Left ventricle myocardium inferior (tissue), 1 donor: ENCODE measurements at places on chromosomes 12 and 14. TPM values are rescaled to one million over a fixed set of nuclear protein-coding genes. Genes with fewer than 3 reads are reported as not detected.

Gene SIX6
- total RNA-seq, result not detected

- no peak overlapping the region for H3K27ac ChIP-seq
- H3K4me3 ChIP-seq, result no peak overlapping the region
- peaks cover 7% of the 10 kb centered on the region for H3K4me1 ChIP-seq
- peaks cover 18% of the 10 kb centered on the region for H3K36me3 ChIP-seq
Measured at GRCh38 chr14:64401949-64402348, 13.8 kb downstream of the MTHFD1 start.

DNA sequence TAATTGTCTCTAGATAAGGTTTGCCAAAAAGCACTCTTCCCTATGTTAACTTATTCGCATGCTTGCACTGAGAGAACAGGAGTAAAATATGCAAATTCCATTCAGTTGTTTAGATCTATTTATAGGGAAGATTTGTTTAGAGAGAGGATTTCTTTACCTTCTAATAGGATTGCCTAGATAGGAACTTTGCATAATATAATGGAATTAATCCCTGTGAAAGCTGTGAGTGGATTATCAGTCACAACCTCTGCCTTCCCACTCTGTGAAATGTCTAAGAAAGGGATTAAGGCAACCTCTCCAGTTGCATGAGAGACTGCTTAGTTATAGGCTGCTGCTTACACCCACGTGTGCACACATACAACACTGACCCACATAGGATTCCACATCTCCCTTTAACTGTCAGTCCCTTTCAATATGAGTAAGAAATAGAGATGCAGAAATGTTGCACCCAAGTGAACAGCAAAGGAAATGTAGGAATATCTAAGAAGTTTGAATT lies 83.2 kb downstream of the ALG10B start:
- H3K4me1 ChIP-seq, result no peaks in the 10 kb centered on the region
- no peak for DNase-seq
- H3K27ac ChIP-seq, result no peak overlapping the region
- no peaks in the 10 kb centered on the region for H3K27me3 ChIP-seq

Gene ARHGEF25
- total RNA-seq, result 9.7 TPM

- no peaks in the 10 kb centered on the region for H3K36me3 ChIP-seq
- H3K27ac ChIP-seq, result no peak overlapping the region
- no peak overlapping the region for H3K4me3 ChIP-seq
- H3K4me1 ChIP-seq, result no peaks in the 10 kb centered on the region
- H3K27me3 ChIP-seq, result no peaks in the 10 kb centered on the region
Measured at GRCh38 chr12:43277651-43278540, 274.1 kb downstream of the ADAMTS20 start.

DNA sequence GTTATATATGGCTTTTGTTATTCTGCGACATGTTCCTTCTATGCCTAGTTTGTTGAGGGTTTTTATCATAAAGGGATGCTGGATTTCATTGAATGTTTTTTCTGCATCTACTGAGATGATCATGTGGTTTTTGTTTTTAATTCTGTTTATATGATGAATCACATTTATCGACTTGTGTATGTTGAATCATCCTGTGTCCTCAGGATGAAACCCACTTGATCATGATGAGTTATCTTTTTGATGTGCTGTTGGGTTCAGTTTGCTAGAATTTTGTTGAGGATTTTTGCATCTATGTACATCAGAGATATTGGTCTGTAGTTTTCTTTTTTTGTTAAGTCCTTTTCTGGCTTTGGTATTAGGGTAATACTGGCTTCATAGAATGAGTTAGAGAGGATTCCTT lies 291.2 kb downstream of the AKAP6 start:
- H3K4me3 ChIP-seq, result no peak overlapping the region
- H3K36me3 ChIP-seq, result no peaks in the 10 kb centered on the region
- H3K27me3 ChIP-seq, result no peaks in the 10 kb centered on the region
- DNase-seq, result no peak

DNA sequence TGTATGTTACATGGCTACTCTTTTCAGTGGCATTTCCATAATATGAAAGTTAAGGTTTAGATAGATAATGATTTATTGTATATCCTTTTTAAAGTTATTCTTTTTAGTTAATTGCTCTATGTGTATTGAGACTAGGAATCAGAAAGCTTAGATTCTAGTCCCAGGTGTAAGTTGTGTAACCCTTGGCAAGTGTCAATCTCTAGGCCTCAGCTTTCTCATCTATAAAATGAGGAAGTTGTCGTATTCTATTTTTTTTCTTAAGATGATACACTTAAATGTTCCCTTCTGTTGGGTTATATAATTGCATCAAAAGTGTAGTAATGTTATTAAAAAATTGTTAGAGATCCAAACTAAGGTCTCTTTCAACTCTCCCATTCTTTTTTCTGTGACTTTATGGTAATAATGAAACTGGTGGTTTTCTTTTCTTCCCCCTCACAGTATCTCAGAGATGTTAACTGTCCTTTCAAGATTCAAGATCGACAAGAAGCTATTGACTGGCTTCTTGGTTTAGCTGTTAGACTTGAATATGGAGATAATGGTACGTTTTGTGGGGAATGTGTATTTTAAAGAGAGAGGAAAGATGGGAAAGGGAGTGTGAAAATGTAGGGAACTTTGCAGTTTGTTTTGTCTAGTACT lies 4.1 kb downstream of the RTRAF start:
- no peaks in the 10 kb centered on the region for H3K27me3 ChIP-seq
- H3K36me3 ChIP-seq, result peaks cover 51% of the 10 kb centered on the region
- peak overlapping the region; percentile 47 for H3K27ac ChIP-seq
- H3K4me1 ChIP-seq, result peaks cover 83% of the 10 kb centered on the region
- no peak for DNase-seq
- no peak overlapping the region for H3K4me3 ChIP-seq
